Fibroblast of skin of left biceps (primary cell): ENCODE measurements at places on chromosomes 7 and 10.

- DNase-seq, result peak; percentile 18
Observed at GRCh38 chr7:97179454-97180104, 62.1 kb downstream of the SDHAF3 start.

GRCh38 chr7:114952296-114952695 lies 30.4 kb downstream of the MDFIC start:
- no peak for DNase-seq

DNA sequence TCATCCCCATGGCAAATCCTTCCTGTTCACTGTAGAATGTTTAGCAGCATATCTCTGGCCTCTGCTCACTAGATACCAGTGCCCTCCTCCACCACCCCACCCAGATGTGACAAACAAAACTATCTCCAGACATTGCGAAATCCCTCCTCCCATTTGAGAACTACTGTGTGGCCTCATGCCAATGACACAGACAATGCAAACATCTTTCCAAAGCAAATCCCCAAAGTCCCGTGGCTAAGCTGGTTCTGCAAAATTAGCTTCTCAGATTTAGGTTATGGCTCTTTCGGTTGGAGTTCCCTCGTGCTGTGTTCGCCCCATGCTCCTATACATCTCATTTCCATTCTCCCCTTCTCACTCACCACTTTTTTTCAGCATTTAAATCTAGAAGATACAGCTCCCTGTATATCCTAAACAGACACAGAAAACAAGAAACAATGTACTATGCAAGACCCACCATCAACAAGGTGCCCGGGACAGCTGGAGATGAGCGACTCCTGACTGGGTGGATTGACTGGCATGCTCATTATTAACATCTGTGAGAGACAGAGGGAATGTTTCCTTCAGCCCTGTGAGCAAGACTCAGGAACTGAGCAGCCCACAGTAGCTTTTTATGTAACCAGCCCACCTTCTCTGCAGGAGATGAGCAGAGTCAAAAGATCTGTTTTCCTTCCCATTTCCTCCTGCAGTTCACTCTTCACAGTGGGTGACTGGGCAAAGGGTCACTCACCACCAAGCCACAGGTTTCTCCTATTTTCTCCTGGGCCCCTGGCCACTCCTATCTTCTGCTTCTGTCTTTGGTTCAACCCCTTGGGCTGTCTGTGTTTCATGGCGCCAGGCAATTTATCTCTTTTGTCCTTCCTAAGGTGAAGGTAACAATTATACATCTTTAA lies 225.7 kb upstream of the AOAH start:
- DNase-seq, result no peak

DNA sequence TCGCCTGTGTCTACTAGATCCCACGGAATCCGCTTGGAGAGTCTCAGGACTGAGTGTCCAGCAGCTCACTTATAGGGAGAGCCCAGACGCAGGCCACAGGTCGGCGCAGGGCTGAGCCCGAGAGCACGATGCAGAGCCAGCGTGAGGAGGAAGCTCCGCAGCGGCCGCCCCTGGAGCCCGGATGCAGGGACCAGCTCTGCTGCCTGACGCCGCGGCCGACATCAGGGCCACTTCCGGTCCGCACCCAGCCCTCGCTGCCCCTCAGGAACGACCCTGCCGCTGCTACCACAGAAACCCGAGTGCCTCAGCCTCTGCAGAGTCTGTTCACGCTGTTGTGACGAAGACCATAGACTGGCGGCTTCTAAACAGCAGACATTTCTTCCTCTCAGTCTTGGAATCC lies 275.8 kb upstream of the PPP2R2D start:
- DNase-seq, result no peak

DNA sequence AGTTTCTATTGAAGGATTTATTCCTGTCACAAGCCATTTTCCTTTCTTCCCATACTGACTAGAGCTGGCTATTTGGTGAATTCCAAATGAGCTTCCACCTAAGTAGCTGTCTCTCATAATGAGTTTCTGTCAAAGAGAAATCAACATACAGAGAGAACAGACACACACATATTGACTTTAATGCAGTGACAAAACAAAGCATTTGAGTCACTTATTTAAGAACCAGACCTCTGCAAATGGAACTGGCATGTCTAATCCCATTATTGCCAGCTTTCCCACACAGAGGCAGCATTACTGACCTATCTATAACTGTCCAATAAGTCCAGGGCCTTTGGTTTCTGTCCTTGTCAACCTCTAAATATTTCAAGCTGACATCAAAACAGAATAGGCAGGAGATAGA lies 179.3 kb upstream of the CSTF2T start:
- DNase-seq, result no peak
